ENCODE measurements at places on chromosomes 16 and 17.

GRCh38 chr17:61284746-61285145, 114.9 kb upstream of the TBX2 start:
- no peak for DNase-seq

GRCh38 chr17:7574176-7574953, 5.1 kb upstream of the CD68 start:
- no peak for DNase-seq

GRCh38 chr17:62739645-62740388, 68.3 kb downstream of the MARCHF10 start:
- no peak for DNase-seq

GRCh38 chr16:3690980-3691720, 26.2 kb downstream of the TRAP1 start:
- no peak for DNase-seq

DNA sequence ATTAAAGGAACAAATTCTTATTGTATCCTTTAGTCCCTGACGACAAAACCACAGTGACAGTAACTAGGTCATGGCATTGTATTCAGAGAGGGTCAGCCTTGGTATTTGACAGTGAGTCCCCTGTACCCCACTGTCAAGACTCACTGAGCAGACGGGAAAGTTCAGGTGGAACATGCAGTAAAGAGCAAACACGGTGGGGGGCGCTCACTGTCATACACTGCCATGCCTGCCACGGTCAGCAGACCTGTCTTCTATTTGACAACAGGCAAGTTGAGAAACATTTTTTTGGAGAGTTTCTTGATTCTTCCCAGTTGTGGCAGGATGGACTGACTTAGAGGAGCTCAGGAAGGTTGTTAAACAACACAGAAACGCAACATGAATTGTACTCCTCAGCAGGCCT, 681.6 kb downstream of the KCNJ18 start:
- no peak for DNase-seq

DNA sequence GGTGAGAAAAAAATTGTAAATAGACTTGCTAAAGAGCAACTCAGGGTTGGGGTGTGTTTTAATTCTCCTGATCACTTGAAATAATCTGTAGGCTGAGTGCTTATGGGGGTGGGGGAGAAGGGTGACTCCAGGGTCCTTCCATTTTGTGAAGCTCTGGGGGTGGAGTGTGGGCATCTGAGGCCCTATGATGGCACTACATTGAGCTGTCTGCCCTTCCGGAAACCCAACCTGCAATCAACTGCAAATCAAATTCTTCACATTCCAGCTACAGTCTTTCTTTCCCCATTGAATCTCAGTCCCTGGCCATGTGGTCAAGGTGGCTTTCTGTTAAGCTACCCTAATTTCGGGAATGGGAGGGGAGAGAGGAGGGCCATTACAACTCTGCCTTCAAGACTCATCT, 6.0 kb upstream of the CDC6 start:
- DNase-seq: no peak

- peak; percentile 54 for DNase-seq
Observed at GRCh38 chr17:34892461-34893249, 68.6 kb downstream of the CCT6B start.

DNA sequence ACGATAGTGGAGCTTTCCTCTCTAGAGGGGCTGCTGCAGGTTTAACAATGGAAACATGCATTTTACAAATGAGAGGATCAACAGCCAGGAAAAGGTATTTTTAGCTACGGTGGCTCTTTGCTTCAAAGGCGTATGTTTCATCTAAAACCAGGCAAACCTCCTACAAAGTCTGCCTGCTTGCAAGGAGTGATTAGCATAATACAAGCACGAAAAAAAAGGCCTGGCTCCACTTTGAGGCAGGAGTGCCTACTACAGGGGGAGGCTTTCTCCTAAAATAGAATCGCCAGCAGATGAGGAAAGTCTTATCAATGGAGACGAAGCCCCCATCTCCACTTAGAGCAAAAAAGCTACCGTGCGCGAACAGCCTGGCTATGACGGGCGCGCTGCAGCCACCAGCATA, 27.1 kb upstream of the MTSS2 start:
- no peak for DNase-seq

- DNase-seq: no peak
Observed at GRCh38 chr17:8872036-8872704, 4.7 kb upstream of the PIK3R6 start.

GRCh38 chr16:51636920-51637769, 486.1 kb upstream of the SALL1 start:
- DNase-seq: no peak

DNA sequence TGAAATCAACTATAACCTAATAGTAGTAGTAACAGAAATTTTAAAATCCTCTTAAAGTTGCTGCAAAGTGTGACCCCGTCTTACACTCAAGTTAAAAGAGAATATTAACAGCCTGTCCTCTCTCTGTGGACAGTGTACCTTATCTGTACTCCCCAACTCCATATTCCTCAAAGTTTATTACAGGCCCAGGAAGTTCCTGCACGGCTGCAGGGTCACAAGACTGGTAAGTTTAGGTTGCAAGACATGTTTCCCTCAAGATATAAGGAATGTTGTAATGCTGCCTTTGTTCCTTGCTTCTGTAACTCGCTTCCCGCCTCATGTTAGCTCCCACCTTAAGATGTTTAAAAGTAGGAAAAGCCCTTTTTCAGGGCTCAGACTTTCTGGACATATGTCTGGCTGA, 72.2 kb downstream of the ITFG1 start:
- DNase-seq: no peak

- no peak for DNase-seq
Observed at GRCh38 chr16:65244787-65245186, 122.9 kb upstream of the CDH11 start.

DNA sequence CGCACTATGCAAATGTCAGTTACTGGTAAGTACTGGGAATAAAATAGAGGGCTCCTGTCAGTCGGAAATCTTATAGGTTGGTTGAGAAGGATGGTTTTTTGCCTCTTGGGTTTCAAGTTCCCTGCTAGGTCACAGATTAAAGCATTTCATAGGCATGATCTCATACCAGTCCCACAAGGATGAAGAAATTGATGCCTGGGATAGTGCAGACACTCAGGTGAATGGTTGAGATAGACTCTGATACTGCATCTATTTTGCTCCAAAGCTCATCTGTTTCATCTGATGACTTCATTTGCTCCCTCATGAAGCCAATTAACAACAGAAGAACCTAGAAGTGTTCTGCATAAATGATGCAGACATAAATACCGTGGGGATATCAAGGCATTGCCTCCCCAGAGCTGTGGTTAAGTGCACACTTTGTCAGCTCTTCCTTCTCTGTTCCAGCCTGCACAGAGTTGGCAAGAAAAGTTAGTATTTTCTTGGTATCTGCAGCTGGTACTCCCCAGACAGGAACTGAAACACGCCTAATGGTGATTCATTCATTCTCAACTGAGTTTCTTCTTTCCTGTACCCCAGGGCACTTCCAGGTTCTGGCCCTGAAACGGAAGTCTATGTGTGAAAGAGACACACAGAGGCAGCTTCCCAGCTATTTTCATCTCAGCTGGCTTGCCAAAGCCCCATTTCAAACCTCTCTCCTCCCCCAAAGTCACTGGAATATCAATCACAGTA, 418.3 kb upstream of the SALL1 start:
- DNase-seq: no peak

- DNase-seq: no peak
Observed at GRCh38 chr16:81734632-81735434, 44.3 kb upstream of the PLCG2 start.

DNA sequence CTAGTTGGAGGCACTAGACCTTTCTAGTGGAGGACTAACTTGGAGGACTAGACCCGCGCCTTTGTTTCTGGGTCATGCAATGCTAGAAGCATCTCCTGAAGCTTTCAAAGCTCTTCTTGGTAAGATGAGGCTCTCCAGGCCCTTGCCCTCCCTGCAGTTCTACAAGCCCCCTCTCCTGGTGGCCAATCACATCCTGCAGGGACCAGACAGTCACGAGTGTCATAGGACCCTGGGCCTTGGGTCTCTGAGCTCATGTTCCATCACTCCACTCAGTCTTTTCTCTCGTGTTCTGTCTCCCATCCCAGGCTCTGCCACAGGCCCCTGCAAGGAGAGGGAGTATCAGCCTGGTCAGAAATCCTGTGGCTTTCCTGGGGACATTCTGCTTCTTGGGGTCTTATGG, 119.6 kb downstream of the CYLD start:
- DNase-seq: no peak

- DNase-seq: no peak
Observed at GRCh38 chr17:1913702-1914101, 83.9 kb downstream of the RPA1 start.

- DNase-seq: peak; percentile 7
Observed at GRCh38 chr17:79002796-79003593, 6.6 kb downstream of the CANT1 start.

DNA sequence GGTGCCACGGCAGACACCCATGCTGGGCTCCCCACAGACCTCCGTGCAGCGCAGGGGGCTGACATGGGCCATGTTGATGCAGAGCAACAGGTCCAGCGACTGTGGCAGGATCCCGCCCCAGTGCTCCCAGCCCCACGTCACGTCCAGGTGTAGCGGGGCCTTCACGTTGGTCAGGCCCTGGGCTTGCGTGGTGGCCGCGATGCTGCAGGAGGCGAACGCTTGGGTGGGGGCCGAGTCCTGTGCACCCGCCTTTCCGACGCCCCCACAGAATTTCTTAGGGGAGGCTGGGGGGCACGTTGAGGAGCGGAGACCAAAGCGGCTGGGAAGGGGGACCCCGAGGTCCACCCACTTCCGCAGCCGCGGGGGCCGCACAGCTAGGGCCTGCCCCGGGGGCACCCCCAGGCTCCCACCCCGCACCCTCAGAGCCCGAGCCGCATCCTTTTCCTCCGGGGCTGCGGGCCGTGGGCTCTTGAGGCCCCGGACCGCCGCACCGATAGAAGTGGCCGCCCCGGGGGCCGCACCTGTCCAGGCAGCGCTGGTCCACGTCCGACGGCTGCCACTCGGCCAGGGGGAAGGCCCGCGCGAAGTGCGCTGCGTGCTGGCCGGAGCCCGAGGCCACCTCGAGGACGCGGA, 416 bp downstream of the METTL26 start:
- no peak for DNase-seq

DNA sequence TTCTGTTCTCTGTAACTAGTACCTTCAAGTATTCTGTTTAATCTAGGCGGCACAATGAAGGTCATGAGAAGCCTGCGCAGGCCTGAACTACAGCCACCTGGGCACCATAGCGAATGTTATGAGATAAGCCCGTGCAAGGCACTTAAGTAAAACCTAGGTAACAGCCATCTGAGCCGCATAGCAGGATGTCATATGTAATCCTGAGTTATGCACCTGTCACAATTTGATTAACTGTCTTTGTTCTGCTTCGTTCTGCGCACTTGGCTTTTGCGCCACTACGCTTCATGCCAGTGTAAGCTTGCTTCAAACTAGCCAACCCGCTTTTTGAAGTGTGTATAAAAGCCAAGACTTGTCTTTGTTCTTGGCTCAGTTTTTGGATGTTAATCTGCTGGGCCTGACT, 449.8 kb downstream of the KCNJ18 start:
- no peak for DNase-seq

DNA sequence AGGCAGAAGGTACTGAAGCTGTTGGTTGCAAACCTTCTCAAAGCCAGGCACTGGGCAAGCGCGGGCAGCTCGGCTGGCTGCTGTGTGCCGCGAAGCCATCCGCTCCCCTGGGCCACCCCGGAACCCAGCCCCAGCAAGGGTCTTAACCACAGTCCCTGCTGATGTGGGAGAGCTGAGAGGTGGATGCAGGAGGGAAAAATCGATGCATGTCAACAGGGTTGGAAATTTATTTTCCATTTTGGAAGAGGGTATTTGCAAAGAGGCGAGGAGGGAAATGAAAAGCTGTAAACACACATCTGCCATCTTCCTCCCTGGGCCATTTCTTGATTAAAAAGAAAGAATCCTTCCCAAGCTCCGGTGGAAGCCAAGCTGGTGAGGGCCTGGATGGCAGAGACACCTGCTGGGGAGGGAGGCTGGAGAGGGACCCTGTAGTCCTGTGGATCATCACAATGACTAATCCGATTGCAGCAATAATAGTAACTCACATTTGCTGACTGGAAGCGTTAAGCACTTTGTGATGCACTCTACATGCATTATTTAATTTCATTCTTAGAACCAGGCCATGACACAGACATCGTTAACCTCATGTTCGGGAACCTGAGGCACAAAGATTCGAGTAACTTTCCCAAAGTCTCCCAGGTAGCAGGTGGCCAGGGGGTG, 13.9 kb upstream of the TBX2 start:
- DNase-seq: no peak

- no peak for DNase-seq
Observed at GRCh38 chr16:69720822-69721430, 5.4 kb downstream of the NQO1 start.

DNA sequence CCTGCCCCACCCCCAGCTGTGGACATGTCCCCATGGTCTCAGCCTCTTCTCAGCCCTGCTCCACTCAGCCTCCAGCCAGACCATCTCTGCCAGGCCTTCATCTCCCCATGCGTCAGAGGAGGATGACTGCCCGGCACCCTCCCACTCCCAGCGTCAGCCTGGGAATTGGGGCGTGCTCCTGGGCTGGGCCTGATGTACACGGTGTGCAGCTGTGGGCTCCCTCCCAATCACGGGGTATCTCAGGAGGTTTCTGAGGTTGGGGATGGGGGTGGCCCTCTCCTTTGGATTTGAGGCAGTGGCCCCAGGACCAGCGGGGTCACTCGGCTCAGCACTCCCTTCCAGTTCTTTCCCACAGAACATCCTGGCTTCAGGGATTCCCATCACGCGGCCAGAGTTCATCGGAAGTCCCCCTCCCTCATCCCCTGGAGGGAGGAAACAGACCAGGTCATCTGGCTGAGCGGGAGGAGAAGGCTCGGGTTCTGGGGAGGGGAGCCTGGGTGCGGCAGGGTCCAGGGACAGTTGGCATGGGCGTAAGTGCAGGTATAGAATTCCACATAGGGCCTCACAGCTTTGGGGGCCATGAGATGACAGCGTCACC, 36.9 kb downstream of the SOCS3 start:
- DNase-seq: no peak

DNA sequence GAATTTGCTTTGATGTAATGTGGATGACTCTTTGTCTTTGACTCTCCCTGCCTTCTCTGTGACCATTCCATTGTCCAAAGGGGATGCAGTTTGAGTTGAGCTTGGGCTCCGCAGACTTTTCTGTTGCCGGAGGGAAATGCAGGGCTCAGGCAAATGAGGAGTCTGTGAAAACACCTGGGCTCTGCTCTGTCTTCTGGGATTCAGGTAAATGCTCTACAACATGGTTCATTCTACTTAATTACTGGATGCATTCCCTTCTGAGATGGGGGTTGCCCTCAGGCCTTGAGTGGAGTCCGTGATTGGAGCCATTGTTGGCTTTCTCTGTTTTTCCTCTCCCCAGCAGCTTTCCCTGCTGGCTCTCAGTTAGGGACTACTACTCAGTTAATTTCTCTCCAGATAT, 26.4 kb upstream of the SPNS2 start:
- no peak for DNase-seq

DNA sequence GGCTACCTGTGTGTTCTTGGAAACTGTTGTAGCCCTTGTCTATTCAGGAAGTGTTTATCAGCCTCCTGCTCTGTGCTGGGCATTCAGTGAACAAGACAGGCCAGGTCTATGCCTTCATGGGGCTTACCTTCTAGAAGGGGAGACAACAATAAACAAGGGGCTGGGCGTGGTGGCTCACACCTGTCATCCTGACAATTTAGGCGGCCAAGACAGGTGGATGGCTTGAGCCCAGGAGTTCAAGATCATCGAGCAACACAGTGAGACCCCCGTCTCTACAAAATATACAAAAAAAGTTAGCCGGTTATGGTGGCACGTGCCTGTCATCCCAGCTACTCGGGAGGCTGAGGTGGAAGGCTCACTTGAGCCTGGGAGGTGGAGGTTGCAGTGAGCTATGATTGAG, 5.5 kb upstream of the GSG1L start:
- DNase-seq: no peak

- DNase-seq: no peak
Observed at GRCh38 chr17:50767446-50767845, at the start of gene ANKRD40CL. TSS of gene ANKRD40CL (minus strand) at chr17:50767518. CDS start at chr17:50766913, 605 bp downstream.
